ENCODE measurements at places on chromosomes 13 and 19.

DNA sequence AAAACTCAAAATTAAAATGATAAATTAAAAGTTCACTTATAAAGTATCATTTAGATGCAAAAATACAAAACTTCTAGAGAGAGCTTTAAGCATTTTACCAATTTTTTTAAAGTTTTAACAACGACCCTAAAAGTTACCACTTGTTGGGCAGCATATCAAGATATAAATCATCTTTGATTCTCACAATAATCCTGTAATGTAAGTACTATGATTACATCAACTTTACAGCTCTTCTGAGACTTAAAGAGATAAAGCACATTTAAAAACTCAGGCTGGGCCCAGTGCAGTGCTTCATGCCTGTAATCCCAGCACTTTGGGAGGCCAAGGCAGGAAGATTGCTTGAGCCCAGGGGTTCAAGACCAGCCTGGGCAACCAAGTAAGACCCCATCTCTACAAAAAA, 202.7 kb upstream of the GPC6 start:
- no peak for DNase-seq

DNA sequence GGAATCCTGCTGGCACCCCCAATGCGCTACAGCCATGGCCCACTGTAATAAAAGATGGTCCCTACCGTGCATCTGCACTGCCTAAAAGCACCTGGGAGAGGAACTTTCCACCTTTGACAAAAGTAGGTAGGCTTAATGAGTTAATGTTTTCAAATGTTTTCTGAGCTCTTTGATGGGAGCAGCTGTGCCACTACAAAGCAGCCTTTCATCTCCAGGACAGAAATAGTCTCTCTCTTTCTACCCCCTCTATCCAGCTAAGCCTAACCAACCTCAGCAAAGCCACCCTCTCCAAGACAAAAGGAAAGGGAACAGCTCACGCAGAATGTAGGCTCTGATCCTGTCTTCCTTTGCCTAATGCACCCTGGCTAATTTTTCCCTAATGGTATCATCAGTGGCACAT, 560.2 kb downstream of the UQCRFS1 start:
- DNase-seq, result no peak

GRCh38 chr13:23634897-23635296, 64.7 kb downstream of the TNFRSF19 start:
- DNase-seq, result no peak

DNA sequence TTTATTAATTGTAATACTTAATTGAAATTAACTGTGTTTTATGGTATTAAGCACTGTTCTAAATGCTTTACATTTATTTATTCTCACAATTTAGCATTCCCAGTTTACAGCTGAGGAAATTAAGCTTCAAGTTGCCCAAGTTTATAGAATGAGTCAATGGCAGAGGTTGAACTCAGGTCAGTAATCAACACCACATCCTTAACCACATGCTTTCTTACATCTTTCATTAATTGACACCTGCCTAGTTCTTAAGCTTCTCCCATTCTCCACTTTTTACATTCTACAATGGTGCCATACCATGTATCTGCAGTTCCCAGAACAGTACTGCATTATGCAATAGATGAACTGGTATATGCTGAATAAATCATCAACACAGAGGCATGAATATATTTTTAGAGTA, 11.7 kb upstream of the RBM26 start:
- DNase-seq, result no peak

DNA sequence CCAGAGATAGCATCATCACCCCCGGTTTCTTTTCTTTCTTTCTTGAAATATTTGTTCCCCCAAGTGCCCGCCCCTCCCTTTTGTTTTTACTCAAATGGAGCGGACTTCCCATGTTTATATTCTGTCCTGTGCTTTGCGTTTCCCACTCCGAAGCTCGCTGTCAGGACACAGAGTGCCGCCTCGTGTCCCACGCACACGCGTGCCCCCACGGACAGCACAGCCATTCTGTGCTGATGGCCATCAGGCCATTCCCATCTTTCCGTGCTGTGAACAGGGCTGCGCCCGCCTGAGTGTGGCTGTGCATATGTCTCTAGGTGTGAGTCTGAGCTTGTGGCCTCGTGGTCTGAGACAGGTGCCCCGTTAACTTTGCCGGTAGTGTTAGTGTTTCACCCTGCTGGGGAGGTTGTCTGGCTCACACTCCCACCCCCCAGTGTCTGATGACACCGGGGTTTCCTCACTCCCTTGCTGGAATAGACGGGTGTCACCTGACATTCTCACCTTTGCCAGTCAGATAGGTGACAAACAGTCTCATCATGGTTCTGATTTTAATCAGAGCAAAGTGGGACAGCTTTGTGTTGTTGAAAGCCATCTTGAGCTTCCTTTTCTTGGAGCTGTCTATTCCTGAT, 6.9 kb downstream of the PAK4 start:
- no peak for DNase-seq

DNA sequence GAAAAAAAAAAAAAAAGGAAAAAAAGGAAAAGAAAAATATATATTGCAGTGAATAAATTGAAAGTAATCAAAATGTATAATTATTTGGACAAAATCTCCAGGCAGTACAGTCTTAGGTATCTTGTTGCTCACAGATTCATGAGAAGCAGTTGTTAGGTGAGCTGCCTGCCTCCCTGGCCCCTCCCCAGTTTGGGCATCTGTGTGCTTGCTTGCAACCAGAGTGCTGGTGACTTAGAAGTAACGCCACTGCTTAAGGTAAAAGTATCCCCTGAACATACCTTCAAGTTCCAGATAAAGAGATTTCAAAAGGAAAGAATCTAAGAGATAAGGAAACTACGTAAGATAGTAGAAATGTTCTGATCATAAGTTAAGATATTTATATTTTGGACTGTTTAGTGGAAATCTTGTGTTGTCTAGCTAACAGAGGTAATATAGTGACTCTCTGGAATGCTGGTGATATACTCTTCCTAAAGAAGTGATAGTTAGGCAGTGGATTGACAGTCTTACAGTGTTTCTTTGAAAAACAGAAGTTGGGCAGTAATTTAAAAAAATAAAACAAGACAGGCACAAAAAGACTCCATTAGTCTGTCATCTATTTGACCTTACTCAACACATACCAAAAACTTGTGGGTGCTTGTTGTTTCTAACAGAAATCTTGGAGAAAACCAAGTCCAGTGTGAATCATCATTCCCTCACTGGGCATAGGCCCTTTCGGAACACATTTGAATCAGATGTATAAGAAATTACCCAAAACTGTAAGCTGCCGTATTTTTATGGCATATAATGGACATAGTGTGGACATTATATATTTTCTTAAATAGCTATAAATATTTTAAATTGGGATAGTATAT, 38.3 kb upstream of the KCTD4 start:
- DNase-seq, result no peak

Data from keratinocyte (primary cell).